Mesenteric fat pad (tissue), 1 donor: ENCODE measurements at places on chromosomes 6 and 20.

DNA sequence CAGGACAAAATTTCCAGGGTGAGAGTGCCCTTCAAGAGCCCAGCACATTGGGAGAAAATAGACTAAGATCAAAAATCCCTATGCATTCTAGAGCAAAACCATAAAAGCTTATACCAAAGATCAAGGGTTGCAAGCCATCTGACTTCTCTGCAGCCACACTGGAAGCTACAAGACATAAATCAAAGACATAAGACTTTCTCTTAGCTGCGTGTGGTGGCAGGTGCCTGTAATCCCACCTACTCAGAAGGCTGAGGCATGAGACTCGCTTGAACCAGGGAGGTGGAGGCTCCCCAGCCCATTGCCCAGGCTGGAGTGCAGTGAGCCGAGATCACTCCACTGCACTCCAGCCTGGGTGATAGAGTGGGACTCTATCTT, 91.9 kb upstream of the NXT1 start:
- no peak for DNase-seq

GRCh38 chr6:39217177-39217864, 12.0 kb downstream of the KCNK5 start:
- DNase-seq: no peak

DNA sequence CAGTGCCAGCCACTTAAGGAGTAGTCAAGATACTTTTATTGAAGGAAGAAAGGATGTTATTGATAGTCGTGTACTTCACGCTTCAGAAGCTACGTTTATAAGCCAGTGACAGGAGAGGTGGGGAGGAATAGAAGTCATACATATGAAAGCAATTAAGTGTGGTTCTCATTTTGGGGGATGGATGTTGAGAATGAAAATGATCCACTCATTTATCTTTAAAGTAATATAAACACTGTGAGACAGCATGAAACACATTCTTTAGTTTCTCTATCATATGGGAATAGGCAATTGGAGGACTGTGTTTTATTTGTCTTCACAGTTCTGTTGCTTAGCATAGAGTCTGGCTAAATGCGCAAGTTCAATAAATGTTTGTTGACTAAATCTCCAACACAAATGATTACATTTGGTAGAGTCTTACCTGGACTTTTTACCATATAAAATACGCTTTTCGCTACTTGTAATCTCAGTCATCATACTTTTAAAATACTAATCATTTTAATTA, 35.2 kb downstream of the AK9 start:
- DNase-seq: no peak

DNA sequence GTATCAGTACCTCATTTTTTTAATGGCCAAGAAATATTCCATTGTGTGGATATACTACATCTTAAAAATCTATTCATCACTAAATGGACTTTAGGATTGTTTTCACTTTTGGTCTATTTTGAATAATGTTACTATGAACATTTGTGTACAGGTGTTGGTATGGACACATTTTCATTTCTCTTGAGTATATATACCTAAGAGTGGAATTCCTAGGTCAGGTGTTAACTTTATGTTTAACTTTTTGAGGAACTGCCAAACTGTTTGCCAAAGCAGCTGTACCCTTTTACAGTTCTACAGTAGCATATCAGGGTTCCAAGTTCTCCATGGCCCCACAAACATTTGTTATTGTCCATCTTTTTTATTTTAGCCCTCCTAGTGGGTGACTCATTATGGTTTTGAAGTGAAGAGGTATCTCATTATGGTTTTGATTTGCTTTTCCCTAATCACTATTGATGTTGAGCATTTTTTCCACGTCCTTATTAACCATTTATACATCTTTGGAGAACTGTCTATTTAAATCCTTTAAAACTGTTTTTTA, 28.2 kb downstream of the DSTN start:
- no peak for DNase-seq
